ENCODE measurements at places on chromosomes 5 and 9.

DNA sequence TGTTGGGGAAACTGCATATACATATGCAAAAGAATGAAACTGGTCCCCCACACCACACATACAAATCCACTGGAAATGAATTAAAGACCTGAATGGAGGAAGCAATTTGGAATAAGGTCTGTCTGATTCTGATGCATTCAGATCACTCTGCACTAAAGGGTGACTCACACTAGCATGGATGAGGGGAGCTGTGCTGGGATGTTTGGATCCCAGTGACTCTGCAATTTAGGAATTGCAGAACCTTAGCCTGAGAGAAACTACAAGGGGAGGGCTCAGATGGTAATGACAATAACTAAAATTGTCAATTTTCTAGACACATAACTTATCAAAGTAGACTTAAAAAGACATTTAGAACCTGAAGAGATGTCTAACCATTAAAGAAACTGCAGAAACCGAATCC lies 312.0 kb downstream of the CDK5RAP2 start:
- DNase-seq = no peak

GRCh38 chr9:36772449-36773403 lies 200.0 kb downstream of the MELK start:
- peak; percentile 50 for DNase-seq

- DNase-seq = no peak
These were observed 95.7 kb downstream of the ANKH start for GRCh38 chr5:14775857-14776256.

DNA sequence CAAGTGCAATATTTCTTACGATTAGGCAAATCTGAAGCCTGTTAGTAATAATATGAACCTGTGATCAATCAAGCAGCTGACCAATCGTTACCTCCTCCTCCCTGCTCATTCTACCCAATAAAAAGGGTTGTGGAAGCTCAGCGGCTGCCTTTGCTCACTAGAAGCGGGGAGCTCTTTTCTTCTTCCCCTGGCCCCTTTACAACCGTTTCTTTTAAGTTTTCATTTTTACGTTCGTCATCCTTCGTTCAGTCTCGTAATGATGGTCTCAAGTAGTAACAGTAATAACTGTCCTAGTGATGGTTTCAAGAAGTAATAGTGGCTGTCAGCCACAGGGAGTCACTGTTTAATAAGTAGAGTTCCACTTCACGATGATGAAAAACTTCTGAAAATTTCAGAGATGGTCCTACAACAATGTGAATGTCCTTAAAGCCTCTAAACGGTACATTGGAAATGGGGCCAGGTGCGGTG lies 6.2 kb downstream of the UGT3A2 start:
- DNase-seq = no peak

DNA sequence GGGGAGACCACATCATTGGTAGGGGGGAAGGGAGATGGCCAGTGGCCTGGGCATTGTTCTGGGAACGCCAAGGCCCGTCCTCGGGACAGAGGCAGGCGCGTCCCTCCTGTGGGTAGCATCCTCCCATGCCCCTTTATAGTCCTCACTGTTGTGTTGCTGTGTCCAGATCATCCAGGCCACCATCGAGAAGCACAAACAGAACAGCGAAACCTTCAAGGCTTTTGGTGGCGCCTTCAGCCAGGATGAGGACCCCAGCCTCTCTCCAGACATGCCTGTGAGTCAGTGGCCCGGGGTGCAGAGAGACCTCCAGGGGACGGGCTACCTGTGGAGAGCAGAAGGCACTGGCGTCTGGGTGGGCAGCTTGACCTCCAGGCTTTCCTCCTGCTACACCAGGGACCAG lies 38.4 kb upstream of the SUSD3 start:
- no peak for DNase-seq

DNA sequence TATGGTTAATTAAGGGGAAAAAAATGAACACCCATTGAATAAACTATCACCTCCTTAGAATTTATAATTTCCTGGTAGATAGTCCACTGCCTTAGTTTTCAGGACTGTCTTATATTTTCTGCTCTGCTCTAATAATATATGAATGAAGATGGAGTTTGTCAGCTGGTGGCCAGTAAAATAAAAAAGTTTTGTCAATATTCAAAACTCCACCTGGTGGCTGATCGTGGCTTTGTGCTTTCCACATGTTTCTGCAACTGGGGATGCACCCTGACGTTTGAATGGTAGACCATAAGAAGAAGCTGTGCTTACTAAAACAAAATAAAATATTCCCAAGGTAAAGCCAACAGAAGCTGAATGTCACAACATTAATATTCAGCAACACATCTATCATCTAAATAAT lies 286.6 kb upstream of the IZUMO3 start:
- DNase-seq = no peak

DNA sequence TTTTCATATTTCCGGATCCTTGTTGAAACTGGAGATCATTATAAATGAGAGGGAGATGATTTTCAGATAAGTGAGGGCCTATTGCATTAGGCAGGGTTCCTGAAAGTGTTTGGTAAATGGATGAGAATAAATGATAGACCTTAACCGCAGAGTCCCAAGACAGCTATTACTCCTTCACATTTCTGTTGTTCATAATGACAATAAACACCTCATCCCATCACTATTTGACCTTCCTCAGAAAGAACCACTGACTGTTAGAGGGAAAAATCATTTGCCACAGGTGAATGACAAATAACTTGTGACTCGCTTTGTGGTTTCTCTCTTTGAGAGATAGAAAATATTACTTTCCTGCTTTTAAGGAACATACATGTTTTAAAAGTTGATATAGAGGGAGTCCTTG lies 47.3 kb upstream of the TRMT10B start:
- DNase-seq = no peak

DNA sequence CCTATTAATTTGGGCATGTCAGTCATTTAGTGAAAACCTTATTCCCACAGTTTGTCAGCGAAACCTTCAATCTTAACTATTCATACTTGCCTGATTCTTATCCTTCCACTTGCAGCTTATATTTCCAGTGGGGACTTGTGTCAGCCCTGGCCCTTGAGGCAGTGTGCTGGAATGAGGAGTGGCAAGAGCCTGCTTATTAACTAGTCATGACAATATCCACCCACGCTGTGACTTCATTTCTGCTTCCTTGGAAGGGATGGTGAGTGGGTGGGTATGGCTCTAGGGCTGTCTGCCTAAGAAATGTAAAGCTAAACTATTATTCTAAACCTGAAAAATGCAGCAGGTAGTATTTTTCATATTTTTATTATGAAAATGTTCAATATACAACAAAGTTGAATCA lies 34.0 kb upstream of the LURAP1L start:
- DNase-seq = no peak

DNA sequence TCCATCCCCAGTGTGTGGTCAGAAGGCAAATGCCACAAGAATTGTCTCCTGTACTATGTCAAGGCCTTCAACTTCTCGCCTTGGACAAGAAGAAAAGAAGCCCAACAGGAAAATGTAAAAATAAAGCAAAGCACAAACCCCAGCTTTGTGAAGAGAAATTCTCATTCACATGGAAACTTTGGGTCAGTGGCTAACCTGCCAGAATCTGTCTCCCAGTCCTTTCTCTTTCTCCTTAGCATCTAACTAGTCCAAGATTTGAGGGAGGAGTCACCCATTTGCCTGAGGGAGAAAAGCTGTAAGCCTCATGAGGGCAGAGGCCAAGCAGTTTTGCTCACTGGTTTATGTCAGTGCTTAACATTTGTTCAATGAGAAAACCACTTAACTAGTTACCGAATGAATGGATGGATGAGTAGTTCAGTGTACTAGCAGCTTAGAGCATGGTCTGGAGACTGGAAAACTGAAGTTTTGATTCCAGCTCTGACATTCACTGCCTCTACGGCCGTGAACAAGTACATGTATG lies 36.0 kb downstream of the ADAM19 start:
- DNase-seq = no peak

DNA sequence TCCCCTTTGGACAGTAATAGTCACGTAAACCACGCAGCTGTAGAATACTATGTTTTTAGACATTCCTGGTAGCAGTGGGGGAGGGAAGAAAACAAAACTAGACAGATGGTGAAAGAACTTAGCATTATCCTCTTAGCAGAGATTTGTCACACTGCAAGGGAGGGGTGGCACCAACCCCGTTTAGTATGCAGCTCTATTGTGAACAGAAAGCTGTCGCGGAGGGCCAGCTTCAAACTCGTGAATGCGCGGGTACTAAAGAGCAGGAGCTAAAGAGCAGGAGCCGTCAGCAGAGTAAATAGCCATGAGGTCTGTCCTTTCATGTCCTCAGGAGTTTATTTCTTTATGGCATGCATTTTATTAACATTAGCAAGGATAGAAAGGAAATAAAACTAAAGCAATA lies 141.9 kb upstream of the SLC12A2 start:
- no peak for DNase-seq

DNA sequence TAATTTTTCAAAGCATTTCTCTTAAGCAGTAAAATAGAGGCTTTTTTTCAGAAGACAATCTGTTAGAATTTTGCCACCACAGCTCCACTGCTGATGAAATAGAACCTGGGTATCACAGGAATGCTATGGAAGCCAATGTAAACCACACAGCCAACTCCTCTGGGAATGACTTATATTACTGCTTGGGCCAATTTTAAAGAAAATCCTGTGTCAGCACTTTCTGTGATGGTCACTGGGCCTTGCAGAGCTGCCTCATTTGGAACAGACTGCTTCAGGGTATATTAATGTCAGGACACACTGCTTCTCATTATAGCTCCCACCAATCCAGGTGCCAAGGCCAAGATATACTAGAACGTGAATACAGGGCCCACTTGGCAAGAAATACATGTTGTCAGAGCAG lies 144.1 kb upstream of the ACTBL2 start:
- DNase-seq = no peak

DNA sequence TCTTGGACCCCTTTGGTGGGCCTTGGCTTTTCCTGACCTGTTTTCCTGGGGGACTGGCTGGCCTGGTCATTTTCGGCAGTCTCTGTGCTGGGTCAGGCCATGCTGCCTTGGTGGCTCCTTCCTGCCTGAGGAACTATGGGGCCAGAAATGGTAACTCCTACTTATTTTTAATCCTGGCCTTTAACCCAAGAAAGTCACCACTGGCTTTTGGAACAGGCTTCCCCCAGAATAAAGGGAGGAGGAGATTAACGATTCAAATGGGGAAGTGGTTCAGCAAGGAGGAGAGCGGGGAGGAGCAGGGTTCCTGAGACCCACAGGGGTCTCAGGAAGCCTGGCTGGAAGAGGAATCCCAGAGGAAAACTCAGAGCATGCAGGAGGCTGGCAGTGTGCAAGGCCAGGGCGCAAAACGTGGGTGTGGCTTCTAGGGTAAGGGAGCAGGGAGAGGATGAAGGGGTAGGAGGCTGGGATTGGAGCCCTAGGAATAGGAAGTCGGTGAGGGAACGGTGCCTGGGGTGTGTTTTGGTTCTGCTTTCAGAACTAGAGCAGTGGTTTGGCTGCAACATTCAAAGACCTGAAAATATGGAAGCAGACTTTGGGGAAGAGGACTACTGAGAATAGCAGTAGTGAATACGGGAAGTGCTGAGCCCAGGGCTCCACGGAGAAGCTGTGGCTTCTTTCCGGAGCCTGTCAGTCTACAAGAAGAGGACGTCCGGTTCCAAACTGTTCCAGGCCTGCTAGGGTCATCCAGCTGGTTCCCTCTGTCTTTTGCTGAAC lies 271.1 kb upstream of the KLF4 start:
- no peak for DNase-seq

DNA sequence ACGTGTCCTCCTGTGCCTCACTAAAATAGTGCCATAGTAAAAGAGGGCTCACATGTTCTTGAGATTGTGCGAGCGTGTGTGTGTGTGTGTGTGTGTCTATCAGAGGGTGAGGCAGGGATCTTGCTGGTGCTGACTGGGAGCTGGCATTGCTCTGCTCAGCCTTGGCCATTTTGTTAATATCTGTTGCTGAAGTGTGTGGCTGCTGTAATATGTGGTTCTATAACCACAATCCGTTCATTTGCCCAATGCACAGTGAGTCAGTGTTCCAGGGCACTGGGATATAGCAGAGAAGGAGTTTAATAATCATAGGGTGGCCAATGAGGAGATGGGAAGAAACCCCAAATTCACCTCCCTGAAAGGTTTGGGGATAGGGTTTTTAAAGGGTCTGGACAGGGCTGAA lies 61.3 kb downstream of the RASGRF2 start:
- DNase-seq = no peak

DNA sequence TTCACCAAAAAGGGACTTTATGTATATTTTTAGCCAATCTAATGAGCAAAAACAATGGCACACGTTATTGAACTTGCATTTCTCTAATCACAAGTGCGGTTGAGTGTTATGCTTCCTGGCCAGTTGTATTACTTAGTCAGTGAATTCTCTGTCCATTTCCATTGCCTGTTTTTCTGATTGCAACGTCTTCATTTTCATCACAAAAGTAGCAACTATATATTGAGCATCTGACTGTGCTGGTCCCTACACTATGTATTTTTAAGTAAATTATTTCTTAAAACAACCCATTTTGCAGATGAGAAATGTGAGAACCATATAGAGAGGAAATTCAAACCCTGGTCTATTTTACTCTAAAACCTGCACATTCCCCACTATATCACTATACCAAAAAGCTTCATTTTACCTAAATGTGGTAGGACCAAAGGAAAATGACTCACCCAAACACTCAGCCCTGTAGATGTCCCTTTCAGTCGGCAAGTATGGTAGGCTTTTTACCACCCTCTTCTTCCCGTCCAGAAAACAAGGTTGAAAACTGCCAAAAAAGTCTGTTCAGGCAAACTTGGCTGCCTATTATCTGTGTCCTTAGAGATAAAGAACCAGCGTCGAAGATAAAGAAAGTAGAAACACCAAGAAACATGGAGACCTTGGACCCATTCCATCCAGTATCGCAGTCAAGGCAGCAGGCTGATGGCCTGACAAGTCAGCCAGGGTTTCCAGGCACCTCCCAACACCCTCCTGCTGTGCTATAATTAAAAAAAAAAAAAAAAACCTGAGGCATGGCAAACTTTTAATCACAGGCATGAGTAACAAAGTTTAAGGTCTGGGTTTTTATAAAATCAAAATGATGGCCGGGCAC lies 18.8 kb upstream of the FAM13B start:
- no peak for DNase-seq

DNA sequence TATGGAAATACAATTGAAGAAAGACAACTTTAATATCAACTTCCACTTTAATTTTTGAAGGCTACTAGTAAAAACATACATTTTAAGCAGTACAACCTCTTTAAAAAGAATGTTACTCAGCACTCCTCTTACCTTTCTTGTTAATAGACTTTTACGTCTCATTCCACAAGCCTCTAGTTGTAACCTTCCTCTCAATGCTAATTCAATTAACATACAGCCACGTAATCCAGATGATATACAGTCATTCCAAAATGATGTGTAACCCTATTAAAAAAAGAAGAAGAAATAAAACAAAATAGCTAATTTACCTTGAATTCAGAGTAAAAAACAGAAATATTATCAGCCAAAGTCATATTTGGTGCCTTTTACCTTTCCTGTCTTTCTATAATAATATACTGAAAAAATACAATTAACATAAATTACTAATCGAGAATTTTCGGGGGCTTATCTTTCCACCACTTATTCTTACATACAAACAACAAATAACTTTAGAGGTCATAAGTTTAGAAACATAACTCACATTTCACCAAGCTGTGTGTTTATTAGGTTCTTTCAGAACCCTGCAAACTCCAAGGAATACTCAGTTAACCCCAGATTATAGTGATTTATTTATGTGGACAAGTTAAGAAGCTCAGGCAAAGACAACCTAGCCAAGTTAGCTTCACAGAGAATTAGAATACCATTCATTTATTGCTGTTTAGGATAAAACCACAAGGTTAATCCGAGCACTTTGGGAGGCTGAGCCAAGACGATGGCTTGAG lies 30.3 kb downstream of the GOLPH3 start:
- DNase-seq = no peak
